ENCODE measurements at places on chromosomes 3 and 15. TPM values are rescaled to one million over a fixed set of nuclear protein-coding genes. Genes with fewer than 3 reads are reported as not detected.

ESYT3 gene
- 0.92 TPM for total RNA-seq

ZSCAN29 gene
- total RNA-seq: 23.9 TPM

IL17RC gene
- total RNA-seq: 25.9 TPM

CERS3 gene
- total RNA-seq: 14.1 TPM

PAQR5 gene
- 0.07 TPM for total RNA-seq

RBM6 gene
- total RNA-seq: 52.8 TPM

ZBBX gene
- not detected for total RNA-seq

ISLR2 gene
- not detected for total RNA-seq

C3orf33 gene
- total RNA-seq: 2.6 TPM

MUC20 gene
- total RNA-seq: 0.28 TPM

GADL1 gene
- total RNA-seq: not detected

LMAN1L gene
- total RNA-seq: not detected

PLA2G4D gene
- 0.07 TPM for total RNA-seq

ZBED2 gene
- total RNA-seq: 108 TPM

PTPN9 gene
- total RNA-seq: 27.0 TPM

SSUH2 gene
- 0.11 TPM for total RNA-seq

WDR5B gene
- total RNA-seq: 2.2 TPM

ERICH6 gene
- not detected for total RNA-seq

LRRC34 gene
- total RNA-seq: 1.7 TPM

IMPDH2 gene
- total RNA-seq: 190 TPM

All from foreskin keratinocyte (primary cell).